Activated naive CD8-positive, alpha-beta T cell treated with anti-CD3 and anti-CD28 coated beads for 36 hours (primary cell): ENCODE measurements at places on chromosomes 6 and 20.

GRCh38 chr6:135137826-135138225 is 43.3 kb upstream of the MYB start:
- no peak for DNase-seq

DNA sequence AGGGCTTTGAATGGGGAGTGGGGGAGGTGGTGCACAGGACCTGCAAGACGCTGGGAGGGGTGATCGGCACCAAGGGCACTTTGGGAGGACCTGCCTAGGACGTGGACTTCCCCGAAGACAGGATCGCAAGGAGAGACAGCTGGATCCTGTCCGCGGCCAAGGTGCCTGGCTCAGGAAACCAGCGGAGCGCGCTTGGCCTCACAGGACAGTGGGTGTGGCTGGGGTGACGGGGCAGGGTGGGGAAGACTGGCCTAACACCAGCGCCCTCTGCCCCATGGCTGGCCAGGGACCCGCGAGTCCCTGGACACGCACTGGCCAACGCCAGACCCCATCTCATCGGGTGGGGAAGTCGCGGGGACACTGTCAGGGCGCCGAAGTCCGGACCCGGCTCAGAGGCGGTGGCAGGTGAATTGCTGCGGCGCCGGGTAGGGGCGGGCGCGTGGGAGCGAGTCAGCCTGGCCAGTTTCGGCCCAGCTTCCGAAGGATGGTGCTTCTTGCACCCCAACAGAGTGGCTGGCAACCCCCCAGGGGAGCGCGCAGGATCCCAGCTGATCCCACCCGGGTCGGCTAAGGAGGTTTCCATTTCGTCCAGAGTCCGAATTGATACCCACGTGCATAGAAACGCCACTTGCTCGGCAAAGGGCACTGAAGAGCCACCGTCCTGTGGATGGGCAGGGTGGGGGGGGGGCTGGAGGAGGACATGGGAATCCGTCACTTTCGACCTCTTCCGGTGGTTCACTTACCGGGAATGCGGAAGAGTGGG is 785 bp upstream of the THBD start:
- DNase-seq: no peak

DNA sequence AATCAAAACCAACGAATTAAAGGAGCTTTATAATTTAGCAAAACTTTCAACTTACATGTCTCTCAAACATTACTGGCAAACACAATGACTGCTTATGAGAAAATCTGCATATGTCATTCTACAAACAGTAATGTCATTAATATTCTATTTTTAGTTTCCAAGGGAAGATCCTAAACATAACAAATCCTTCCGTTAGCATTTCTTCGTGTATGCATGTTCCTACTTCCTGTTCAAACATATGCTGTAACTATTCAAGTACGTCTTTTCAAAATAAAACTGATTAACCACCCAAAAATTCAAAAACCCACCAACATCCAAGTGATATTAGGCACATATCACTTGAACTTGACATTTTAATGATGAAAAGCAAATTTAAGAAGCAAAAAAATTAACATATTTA is 131.3 kb downstream of the HACE1 start:
- no peak for DNase-seq

- no peak for DNase-seq
These were observed 529.0 kb downstream of the TBC1D32 start for GRCh38 chr6:120805276-120805675.

DNA sequence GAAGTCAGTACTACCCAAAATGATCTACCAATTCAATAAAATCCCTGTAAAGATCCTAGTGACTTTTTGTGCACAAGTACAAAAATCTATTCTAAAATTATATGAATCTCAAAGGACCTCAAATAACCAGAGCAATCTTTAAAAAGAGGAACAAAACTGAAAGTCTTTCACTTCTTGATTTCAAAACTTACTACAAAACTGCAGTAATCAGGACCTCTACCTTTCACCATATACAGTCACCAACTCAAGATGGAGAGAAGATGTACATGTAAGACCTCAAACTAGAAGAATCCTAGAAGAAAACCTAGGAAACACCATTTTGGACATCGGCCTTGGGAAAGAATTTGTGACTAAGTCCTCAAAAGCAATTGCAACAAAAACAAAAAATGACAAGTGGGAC is 109.5 kb upstream of the CD93 start:
- DNase-seq: no peak

DNA sequence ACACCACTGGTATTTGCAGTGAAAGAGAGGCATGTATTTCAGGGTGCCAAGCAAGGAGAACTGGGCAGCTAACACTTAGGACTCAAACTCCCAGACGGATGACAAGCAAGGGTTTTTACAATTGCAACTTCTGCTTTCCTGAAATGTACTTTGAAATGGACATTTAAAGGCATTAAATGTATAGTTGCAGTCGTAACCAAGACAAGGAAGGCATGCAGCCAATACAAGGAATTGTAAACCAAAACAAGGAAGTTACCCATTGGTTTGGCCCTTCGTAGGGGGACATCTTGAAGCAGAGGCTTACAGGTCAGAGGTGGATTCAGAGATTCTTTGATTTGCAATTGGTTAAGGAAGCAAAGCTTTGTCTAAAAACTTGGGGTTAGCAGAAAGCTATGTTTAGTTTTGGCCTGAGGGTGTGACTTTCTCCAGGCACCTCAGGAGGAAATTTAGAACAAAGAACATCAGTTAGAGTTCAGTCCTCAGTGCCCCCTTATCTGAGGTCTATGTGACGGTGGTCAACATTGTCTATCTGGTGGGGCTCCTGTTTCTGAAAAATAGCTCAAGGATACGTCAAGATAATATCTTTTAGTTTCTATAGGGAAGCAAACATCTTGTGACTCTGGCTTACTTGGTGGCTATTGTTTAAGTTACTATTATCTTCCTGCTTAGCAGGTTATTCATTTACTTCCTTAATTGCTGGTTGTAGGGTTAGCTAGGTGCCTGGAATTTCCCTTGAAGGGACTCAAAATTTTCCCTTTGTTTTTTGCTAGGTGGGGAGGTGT is 266.0 kb downstream of the CD83 start:
- no peak for DNase-seq

DNA sequence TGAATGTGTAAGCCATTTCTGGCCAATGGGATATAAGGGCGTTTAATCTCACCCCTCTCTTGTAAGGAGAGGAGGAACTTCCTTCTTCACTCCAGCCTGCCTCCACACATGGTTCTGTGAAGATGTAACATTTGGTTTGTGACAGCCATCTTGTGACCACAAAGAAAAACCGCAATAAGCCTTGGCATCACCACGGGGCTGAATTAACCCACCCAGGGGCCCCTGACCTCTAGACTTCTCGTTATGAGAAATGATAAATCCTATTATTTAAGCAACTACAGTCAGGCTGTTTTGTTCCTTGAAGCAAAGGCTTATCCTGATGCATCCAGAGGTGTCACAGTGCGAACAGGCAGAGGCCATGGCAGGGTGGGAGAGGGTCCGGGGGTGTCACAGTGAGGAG is 139.7 kb downstream of the CDC5L start:
- DNase-seq: peak; percentile 29

DNA sequence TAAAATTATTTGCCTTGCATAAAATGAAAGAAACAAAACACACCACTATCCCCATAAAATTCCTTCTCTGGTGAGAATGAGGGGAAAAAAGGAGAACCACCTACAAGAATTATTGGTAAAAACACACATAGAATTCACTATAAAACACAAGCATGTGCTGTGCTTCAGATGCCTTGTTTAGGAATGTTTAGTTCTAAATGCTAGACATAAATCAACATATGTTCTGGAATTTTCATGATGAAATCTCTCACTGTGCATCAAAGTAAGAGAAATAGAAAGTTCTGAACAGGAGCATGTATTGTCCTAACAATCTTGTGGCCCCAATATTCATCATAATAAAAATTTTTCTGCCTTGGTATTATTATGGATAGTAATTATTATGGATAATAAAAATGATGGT is 111.0 kb downstream of the PLCB4 start:
- no peak for DNase-seq

DNA sequence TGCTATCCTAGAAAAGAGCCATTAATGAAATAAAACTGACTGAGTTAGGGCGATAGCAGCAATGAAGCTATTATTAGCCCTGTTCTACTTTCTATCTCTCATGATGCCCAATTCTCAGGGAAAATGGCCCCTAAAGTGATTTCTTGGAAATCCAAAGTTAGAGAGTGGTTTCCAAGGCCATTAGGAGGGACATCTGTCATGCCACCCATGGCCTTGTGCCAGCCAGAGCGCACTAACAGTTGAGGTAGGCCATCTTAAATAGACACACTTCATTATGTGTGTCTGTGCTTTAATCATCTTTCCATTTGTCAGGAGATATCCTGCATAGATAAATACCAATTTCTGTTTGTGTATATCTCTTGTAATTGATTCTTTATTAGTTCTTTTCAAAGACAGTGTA is 261.6 kb downstream of the NRN1 start:
- no peak for DNase-seq

DNA sequence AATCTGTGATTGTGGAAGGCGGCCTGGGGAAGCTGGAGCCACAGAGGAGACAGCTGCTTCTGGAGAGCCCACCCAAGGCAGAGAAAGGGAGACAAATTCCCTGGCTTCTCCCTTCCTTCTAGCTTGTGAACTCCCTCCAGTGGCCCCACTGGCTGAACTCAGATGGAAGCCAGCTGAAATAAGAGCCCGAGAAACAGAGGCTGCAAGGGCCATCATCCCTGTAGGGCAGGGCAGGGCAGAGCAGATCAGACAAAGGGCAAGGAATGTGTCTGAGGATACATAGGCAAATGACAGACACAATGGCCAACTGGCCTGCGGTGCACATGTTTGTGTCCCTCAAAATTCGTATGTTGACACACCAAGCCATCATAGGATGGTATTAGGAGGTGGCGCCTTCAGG is 25.3 kb downstream of the MDFI start:
- no peak for DNase-seq

DNA sequence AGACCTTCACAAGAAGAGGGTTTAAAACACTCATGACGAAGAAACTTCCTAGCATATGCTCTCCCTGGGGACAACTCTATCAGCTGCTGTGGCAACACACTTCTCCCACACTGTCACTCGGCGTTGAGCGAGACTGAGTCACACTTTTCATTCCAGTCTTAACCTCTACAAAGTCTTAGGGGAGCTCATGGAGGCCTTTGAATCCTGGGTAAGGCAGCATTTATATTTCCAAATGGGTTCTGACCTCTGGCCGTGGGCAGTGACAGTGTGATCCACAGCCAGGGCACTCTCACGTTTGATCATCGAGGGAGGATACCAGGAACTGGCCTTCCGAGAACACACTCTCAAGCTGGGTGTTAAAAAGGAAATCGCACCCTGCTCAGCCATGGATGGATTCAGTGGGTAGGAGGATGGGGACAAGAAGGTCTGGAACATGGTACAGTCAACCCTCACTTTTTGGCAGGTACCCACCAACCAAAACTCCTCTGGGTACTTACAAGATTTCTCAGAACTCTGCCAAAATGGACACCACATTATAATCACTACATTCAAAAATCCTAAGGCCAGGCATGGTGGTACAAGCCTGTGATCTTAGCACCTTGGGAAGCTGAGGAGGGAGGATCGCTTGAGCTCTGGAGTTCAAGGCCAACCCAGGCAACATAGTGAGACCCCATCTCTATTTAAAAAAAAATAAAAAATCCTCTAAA is 19.6 kb downstream of the RRBP1 start:
- peak; percentile 37 for DNase-seq

DNA sequence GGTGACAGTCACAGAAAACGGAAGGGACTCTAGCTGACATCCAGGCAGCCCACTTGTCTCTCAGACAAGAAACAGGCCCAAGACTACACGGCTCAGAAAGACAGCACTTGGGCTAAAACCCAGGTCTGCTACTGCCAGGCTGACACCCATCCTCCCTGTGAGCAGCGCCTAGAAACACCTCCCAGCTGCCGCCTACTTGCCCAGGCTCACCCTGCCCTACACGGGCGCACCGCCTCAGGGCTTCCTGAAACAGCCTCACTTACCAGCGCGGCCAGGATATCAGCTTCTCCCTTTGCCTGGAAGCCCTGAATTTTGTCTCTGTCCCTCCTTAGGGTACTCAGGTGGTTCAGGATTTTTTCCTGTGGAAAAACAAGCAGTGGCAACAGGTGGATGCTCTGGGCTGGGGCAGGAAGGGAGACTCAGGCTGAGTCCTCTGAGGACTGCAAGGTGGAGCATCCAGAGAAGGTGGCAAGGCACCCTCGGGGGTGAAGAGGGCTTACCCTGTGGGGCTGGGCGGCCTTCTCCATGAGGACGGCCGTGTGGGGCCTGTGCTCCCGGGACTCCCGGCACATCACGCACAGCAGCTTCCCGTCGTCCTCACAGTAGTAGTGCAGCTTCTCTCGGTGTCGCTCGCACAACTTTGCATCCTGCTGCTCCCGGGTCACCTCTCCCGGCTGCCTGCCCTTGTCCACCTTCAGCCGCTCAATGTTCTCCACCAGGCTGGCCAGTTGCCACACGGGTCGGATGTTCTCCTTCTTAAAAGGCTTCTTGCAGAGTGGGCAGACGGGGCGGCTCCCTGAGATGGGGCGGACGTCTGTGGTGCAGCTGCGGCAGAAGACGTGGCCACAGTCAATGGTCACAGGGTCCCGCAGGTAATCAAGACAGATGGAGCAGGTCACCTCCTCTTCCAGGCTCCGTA is 14.8 kb downstream of the TRIM26 start:
- DNase-seq: no peak

GRCh38 chr20:63119963-63120807 is 95.7 kb downstream of the YTHDF1 start:
- DNase-seq: no peak

DNA sequence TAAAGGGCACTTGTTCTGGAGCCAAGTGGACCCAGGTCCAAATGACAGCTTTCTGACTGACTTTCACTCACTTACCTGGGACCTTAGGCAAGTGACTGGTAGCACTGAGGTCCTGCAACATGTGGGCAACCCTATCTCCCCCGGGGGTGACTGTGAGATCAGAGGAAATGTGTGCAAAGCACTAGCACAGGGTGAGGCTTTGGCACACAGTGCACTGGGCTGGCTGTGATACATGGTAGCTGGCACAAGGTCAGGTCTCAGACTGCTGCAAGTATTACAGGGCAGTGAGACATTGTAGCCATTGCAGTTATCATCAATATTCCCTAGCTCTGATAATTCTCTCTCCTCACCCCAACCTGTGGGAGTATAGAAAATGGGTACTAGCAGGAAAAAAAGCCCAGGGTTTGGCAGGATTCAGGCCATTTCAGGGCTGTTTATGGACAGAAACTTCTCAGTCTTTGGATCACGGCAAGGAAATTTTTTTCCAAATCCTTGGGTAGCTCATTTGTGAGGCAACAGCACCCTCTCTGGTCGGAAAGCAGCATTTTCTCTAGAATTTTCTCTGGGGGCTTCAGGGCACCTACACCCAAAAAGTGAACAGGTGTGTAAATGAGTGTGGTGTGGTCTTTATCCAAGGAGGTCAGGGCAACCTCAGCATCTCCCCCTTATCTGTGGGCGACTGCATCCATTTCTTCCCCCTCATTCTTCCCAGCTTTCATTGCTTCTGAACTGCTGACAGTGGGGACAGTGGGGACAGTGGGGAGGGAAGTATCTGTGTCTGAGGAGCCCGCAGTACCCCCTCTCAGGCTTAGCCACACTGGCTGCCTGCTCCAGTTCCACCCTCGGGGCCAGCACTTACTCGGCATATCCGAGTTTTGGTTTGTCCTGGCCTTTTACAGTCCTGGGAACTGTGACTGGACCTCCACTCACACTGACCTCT is 148.7 kb upstream of the PHACTR3 start:
- no peak for DNase-seq
